HTR-8/SVneo (cell line): ENCODE measurements at places on chromosomes 2 and 18.
A peak's percentile ranks its signal among the peaks of the same experiment; 100 is the strongest.

GRCh38 chr2:72887032-72887739 lies at the start of gene SPR:
Gene SPR, plus strand, starts transcription at chr2:72887408. Its CDS starts 25 bp downstream, at chr2:72887433.
- DNase-seq: peak; percentile 74

DNA sequence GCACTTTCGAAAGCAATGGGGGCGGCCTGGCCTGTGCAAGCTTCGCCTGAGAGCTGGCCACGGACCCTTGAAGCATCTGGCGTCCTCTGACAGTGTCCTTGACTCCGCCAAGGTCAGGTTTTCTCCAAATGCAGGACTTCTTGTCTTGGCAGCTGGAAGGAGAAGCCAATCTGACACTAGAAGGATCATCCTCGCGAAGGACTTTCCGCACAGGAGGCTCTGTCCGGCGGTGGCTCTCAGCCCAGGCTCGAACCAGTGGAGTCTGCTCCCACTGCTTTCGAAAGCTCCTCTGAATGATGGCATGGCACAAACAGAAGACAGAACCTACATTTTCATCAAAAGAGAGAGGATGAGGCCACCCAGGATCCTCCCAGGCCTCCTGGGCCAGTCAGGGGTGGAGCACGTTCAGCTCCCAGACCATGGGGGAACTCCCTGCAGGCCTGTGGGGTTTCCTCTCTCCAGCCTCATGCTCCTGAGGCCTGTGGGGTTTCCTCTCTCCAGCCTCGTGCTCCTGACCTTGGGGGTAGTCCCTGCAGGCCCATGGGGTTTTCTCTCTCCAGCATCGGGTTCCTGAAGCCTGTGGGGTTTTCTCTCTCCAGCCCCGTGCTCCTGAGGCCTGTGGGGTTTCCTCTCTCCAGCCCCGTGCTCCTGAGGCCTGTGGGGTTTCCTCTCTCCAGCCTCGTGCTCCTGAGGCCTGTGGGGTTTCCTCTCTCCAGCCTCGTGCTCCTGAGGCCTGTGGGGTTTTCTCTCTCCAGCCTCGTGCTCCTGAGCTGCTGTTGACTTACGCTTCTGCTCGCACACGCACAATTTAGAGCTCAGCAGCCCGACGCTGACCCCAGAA lies 396.5 kb upstream of the SALL3 start:
- no peak for DNase-seq

DNA sequence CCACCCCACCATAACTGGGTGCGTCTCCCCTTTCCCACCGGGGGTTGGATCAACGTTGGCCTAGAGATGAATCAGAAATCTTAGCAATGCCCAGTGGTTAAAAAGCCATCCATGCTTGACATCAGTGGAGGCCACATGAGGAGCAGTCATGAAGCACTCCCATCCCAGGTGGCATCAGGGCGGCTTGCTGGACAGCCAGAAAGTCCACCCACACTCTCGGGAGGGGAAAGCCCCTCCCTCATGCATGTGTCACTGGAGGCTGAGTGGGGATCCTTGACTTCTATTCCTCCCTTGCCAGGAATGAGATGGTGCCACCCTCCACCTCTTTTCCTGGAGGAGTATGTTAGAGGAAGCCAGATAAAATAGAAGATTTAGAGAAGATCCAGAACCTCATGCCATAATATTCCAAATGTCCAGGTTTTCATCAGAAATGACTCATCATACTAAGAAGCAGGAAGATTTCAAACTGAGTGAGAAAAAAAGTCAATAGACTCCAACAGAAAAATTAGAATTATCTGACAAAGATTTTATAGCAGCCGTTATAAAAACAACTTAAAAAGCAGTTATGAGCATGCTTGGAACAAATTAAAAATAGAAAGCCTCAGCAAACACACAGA lies 507.1 kb upstream of the ID2 start:
- no peak for DNase-seq

DNA sequence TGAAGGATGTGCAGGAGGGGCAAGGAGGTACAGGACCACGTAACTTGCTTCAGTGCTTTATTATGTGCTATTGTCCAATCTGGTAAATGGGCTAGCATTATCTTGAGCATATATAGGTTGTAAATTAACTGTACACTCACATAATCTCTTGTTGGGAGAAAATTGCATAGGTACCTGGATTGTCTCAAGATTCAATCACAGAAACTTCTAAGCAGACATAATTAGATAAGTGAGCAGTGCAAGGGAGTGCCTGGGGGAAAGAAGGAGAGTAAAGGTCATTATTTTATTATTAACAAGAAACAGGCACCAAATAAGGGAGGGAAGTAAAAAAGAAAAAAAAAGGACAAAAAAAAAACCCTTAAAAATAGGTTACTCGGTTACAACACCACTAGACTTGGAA lies 186.2 kb downstream of the MBD5 start:
- DNase-seq: no peak

- DNase-seq: no peak
These were observed 23.7 kb downstream of the NCAPH start for GRCh38 chr2:96359310-96359709.

GRCh38 chr18:6219116-6219717 lies 195.5 kb downstream of the L3MBTL4 start:
- peak; percentile 8 for DNase-seq

DNA sequence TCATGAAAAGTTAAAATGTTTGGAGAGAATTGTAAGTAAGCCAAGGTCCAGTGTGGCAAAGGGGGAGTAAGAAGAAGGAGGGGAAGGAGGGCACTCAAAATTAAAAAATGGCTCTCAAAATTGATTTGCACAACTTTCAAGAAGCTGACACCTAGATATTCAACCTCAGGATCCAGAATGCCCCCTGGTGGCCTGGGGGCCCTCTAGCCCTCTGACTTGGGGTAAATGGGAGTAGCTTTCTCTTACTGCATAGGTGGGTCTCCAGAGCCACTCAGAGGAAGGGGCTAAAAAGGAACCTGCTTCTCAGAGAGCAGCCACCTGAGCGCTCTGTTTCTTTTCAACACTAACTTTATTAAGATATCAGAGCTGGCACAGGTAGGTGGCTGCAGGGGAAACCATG lies 968.5 kb downstream of the BCL11A start:
- DNase-seq: no peak

DNA sequence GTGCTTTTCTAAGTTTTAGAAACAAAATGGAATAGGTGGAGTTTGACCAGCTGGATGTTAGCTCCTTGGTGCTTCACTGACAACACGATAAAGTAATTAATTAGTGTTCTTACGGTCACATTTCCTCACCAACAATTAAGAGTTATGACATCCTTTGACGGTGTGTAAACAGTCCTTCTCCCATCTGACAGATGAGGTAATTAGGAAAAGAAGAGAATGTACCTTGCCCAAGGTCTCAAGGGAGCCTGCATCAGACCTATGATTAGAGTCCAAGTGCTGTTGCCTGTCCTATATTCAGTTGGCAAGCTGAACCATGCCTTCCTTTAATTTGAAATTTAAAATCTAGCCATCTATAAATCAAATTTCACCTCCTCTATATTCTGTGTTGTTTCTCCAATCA lies 48.3 kb upstream of the STK17B start:
- DNase-seq: no peak

DNA sequence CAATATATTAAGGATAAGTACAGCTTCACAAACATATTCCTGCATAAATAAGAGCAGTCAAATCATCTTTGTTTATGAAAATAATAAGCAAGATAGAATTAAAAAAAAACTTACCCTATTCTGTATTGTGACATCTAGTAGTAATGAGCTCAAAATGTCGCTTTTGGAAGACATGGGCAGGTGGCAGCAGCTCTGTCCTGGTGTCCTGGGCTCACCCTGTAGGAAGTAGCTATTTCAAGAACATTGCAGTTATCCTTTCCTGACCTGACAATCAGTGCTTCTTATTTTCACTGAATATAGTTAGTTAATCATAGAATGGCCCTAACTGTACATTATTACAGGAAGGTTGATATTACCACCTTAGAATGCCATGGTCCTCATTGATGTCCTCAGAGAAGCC lies 229.1 kb downstream of the BABAM2 start:
- no peak for DNase-seq

- no peak for DNase-seq
These were observed 15.3 kb upstream of the PRLH start for GRCh38 chr2:237551071-237551574.

DNA sequence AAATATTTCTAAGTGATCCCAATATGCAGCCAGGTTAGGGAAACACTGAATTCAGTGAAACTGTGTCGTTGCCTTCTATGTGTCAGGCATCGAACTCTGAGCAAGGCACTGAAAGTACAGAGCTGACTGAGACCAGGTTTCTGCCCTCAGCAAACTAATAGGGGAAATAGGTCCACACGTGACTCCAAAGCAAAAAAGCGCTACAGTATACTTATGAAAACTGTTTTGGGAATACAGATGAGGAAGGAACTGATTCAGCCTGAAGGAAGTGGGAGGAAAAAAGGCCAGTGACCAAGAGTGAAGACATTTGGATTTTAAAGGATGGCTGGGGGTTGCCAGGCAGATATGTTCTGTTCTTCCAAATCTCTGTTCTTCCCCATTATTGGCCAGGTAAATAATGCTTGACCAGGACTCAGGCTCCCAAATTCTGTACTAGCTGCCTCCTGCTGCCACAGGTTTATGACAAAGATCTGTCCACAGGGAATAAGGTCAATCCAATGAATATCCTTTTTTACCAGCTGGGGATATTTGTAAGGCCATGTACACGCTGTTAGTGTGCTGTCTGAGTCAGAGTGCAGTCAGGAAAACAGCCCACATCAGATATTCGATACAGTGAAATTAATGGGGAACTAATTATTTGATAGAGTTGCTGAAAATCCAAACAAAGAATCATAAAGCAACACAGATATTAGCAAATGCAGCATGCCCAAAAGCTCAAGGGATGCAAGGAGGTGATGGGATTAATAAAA lies 24.5 kb upstream of the INPP4A start:
- no peak for DNase-seq

- DNase-seq: no peak
These were observed 161.2 kb upstream of the XIRP2 start for GRCh38 chr2:166727095-166727494.

GRCh38 chr2:145573608-145574007 lies 1053.7 kb upstream of the ZEB2 start:
- no peak for DNase-seq

GRCh38 chr2:239522002-239522739 lies 121.4 kb upstream of the HDAC4 start:
- no peak for DNase-seq

GRCh38 chr2:102771114-102771513 lies 9.3 kb downstream of the TMEM182 start:
- DNase-seq: no peak

- peak; percentile 92 for DNase-seq
These were observed 44.5 kb downstream of the SH3BP4 start for GRCh38 chr2:234996069-234996940.

GRCh38 chr2:439556-440402 lies 151.9 kb upstream of the ALKAL2 start:
- DNase-seq: no peak

- DNase-seq: no peak
These were observed 39.5 kb downstream of the ZC3H6 start for GRCh38 chr2:112314856-112315255.

- peak; percentile 64 for DNase-seq
These were observed 40.2 kb upstream of the EML4 start for GRCh38 chr2:42128721-42129486.

- no peak for DNase-seq
These were observed 9.6 kb downstream of the ACKR3 start for GRCh38 chr2:236579048-236579745.

GRCh38 chr2:144939590-144939989 lies 419.7 kb upstream of the ZEB2 start:
- no peak for DNase-seq

DNA sequence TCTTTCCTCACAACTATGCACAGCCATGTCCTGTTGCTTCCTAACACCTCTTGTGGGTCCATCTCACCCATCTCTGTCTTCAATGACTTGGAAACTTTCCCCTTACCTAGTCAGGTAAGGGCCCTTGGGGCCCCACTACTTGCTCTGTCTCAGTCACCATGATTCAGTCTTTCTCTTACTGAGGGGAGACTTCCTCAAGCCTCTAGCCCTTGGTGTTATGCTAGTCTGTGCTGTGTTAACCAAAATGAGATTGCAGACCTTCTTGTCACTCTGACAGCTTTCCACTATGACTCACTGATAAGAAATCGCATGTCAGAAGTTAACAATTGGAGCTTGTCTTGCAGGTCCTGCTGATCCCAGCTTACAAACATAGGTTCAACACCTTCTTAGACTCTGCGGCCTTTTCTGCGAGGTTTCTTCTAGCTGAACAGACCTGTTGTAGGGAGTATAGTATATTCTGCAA lies 65.3 kb downstream of the WDR75 start:
- DNase-seq: peak; percentile 8
